ENCODE measurements at places on chromosomes 3 and 15.

DNA sequence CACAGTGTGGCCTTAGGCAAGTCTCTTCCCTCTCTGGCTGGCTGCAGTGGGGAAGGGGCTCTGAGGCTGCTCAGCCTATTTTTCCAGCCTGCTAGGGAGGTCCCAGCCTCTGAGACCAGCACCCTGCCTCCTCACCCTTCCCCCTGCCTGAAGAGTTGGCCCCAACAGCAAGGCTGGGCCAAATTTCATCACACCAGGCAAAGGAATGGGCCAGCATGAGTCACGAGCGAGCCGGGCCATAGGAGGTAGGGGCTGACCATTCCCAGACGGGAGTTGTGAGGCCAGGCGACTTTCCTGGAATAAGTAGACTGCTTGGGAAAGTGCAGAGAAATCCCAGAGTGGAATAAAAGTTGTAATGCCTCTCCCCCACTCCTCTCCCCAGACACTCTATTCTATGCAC is 5.7 kb upstream of the FBLN2 start:
- peak; percentile 98 for DNase-seq

- DNase-seq = no peak
These were observed 74.8 kb downstream of the NR1I2 start for GRCh38 chr3:119856695-119857094.

DNA sequence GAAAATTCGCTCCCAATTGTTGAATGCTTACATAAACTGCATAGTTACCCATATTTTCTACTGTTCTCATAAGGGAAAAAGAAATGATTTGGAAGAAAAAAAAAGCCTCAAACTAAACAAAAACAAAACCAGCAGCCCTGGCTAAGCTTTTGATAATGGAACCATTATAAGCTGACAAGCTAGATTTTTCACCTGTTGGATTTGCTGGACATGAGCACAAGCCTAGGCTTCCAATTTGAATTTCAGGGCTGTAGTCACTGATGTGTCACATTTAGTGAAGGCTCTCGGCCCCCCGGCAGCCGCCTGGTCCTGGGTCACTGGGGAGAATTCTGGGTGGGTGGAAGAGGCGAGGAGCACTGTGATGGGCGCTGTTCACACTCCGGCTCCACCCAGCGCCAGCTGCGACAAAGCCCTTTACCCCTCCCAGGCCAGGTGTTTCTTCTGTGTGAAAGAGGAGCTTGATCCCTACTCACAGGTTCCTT is 4.6 kb downstream of the FBXL22 start:
- DNase-seq = no peak

DNA sequence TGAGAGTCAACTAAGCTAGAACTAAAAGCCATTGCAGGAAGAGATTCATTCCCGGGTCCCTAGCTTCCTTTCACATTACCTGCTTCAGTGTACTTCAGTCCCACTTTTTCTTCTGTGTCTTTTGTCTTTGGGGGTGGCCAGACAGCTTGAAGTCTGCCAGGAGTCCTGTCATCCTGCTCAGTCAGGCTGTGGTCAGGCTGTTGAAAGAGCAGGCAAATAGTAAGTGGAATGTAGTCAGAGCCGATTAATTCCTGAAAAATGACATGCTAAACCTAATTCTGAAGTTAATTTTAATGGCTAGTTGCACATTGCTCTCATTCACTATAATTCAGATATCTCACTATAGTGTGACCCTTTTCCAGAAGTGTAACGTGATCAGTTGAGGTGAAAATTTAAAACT is 129.6 kb downstream of the FMN1 start:
- DNase-seq = peak; percentile 85

DNA sequence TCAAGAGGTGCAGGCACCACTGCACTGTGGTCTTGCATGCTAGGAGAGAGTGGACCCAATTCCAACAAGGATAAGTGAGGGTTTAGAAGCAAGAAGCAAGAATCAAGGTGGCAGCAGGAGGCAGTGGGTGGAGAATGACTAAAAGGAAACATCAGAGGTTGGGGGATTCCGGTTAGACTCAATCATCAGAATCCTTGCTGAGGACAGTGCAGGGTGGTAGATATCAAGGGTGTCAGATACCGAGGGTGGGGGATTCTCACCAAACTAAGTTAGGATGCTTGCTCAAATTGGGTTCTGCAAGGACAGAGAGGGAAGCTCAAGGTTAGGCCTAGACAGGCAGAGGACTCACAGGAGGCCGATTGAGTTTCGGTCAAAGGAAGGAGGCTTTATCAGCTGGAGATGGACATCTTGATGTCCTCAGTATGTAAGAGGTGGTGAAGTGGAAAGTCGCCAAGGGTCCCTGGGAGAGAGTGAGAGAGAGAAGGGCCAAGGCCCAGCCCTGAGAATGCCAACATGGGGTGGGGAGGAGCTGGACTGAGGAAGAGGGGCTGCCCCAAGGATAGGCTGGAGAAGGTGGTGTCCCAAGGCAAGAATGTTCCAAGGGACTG is 102.2 kb downstream of the ARNT2 start:
- DNase-seq = no peak

- no peak for DNase-seq
These were observed 1.0 kb upstream of the P2RY13 start for GRCh38 chr3:151330379-151330778.

- no peak for DNase-seq
These were observed 3.9 kb downstream of the MAPKAPK3 start for GRCh38 chr3:50620820-50621219.

- DNase-seq = no peak
These were observed 119.9 kb upstream of the GAP43 start for GRCh38 chr3:115503394-115503793.

DNA sequence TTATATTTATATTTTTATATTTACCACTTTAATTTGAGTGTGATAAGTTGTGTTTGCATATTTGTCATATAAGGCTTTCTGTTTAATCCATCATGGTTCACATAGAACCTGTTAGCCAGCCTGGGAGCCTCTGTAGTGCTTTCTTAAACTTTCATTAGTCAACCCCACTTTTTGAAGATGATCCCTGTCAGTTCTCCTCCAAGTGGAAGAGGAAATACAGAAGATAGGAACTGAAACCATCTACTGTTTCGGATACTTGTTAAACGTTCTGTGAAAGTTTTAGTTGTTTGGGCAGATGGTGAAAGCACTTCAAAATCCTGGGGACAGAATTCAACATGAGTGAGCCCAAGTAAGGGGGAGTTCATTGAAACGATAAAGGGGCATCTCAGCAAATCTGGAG is 4.6 kb upstream of the SAMMSON start:
- DNase-seq = no peak

Data from fibroblast of skin of scalp (primary cell).